ENCODE measurements at places on chromosomes 3 and 15.

DNA sequence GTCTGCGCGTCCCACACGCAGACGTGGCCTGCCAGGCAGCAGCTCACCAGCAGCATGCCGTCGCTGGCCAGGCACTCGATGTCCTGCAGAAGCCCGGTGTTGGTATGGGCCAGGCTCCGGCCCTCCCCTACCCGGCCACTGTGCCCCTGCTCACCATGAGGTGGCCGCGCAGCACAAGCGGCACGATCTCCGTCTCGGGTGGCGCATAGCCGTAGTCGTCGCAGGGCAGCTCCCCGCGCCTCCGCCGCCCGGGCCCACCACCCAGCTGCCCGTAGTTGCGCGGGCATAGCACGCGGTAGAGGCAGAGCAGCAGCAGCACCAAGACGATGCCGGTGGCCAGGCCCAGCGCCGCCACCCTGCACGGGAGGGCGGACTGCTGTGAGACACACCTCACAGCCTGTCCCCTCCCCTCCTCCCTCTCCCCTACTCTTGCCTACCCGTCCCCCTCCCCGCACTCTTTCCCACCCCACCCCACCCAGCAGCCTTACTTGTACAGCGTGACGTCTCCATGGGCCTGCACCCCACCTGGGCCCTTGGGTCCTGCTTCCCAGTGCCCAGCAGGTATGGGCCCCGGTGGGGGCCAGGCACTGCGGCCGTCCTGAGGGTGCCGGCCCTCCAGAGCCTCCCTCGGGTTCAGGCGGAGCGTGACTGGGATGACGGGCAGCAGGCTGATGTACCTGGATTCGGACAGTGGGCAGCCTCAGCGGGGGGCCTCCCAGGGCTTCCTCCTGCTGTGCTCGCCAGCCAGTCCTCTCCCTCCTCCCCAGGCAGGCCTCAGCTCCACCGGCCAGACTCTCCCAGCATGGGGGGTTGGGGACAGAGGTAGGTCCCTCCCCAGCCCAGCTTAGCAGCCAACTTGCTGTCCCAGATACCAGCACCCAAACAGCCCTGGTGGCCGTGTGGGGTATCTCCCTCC is 37.6 kb downstream of the PTPN23 start:
- no peak for DNase-seq

GRCh38 chr3:12585970-12586369 is 29.1 kb downstream of the MKRN2 start:
- no peak for DNase-seq

DNA sequence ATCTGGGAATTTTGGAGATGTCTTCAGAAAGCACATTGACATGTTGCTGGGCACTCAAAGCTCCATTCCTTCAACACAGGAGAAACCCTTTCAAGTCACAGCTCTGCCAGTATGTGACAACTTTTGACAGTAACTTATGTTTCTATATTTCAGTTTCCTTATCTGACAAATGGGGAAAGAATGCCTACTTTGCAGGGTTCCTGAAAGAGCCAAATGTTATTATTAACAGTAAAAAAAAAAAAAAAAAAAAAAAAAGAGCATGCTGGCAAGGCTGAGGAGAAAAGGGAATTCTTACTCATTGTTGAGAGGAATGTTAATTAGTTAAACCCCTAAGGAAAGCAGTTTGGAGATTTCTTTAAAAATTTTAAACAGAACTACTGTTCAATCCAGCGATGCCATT is 272.5 kb upstream of the TGFBR2 start:
- DNase-seq: no peak

GRCh38 chr3:149657321-149657925 is 402 bp downstream of the WWTR1 start:
- peak; percentile 14 for DNase-seq
